ENCODE measurements at places on chromosomes 3 and 15. TPM values are rescaled to one million over a fixed set of nuclear protein-coding genes. Genes with fewer than 3 reads are reported as not detected.

PIERCE2 gene
- total RNA-seq = 4.8 TPM

DNA sequence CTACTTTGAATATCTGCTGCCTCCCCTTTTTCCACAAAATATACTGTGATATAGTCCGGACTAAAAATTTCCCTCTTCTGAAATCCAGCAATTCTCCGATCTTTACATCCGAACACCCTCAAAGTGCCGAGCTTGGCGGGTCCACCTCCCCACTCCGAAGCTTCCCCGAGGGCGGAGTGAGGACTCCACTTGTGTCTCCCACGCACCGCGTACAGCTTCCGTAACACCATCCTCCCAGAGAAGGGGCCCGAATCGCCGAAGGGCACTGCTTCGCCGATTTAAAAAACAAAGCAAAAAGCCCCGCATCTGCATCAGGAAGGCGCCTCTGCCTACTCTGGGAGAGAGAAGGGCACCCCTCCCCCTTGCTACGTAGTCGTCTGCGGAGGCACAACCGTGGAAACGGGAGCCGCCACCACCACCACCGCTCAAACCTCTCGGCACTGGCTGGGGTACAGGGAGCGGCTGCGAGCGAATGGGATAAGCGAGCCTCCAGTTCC, 551 bp downstream of the NCBP2 start:
- H3K27ac ChIP-seq = peak overlapping the region; percentile 92
- peak overlapping the region; percentile 98 for H3K4me3 ChIP-seq
- H3K4me1 ChIP-seq = peaks cover 18% of the 10 kb centered on the region
- DNase-seq = no peak

DNA sequence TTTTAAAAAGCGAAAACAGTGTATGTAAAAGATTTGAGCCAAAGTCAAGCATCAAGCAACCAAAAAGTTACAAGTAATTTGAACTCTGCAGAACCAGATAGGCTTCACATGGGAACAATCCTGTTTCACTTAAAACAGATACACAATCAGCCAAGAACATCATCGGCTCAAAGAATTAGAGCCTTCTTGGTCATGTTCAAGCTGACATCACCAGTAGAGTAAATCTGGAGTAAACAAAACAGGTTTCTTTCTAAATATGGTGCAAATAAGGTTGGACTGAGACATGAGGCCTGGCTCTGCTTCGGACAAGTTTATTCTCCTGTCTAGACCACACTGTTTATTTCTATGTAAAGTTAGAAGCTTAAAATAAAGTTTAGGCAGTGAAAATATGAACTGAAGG, 116.0 kb downstream of the GMNC start:
- no peak overlapping the region for H3K27ac ChIP-seq
- H3K27me3 ChIP-seq = no peaks in the 10 kb centered on the region

DNA sequence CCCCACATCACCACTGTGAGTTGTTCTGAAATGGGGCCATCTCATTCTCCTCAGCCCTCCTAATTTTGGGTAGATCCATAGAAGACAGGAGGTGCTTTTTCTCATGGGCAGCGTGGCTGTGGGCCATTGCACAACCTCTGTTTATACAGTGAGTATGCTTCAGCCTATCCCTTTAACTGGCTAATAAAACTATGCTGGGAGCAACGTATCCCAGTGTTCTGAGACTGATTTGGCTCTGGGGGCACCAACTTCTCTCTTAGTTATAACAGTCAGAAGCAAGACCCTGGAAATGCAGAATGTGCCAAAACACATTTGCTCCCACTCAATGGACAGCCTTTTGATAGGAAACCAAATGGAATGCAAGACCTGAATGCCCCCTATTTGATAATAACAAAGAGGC, 97.1 kb upstream of the ICE2 start:
- H3K36me3 ChIP-seq = no peaks in the 10 kb centered on the region
- peaks cover 14% of the 10 kb centered on the region for H3K4me1 ChIP-seq
- DNase-seq = no peak
- H3K27ac ChIP-seq = no peak overlapping the region
- H3K4me3 ChIP-seq = no peak overlapping the region
- H3K27me3 ChIP-seq = no peaks in the 10 kb centered on the region

DNA sequence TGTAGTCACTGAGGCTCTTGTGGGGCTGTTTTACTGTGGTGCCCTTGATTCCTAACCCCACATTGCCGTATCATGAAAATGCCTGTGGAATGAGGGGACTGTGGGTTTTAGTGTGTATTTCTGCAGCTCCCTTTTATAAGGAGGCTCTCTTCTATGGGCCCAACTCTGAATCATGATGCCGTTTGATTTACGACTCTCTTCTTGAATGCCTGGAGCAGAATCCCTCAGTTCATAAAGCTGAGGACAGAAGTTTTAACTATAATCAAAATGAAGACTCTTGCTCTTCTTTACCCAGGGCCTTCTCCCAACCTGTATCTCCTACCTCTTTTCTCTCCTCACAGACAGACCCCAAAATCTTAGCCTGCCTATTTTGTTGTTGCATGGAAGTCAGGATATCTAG, 109.5 kb downstream of the RARB start:
- DNase-seq = no peak
- H3K27ac ChIP-seq = no peak overlapping the region
- no peaks in the 10 kb centered on the region for H3K27me3 ChIP-seq
- no peaks in the 10 kb centered on the region for H3K36me3 ChIP-seq
- H3K4me1 ChIP-seq = no peaks in the 10 kb centered on the region

DNA sequence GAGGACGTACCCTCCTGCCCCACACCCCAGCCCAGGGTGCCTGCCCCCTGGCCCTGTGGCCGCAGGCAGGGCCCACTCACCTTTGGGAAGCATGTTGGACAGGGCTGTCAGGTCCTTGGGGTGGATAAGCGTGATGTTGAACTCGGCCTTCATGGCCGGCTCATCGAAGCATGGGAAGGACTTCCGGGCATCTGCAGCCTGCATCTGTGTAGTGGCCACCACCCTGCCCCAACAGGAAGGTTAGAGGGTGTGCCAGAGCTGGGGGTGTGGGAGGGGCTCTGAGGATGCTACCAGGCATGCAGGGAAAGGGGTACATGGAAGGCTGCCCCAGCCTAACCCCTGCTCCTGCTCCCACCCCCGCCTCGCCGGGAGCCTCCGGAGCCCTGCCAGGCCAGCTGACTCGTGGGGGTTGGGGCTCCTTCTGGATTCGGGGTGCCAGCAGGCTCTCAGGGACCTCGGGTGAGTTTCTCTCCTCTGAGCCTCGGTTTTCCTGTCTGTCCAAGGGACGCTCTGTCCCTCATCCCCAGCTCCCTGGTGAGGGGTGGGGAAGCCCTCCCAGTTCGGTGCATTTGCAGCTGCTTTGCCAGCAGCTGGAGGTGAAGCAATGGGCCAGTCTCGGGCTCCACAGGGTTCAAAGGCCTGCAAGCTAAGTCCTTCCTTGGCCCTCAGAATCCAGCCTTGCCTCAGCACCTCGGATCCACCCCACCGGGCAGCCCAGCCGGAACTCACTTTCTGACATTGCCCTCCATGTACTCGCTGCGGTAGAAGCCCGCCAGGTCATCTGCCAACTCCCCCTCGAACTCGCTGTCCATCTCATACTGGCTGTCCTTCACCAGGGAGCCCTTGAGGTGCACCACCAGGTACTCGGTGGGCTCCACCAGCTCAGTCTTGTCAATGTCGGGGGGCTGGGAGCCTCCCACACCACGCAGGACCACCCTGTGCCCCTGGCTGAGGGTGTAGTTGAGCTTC, 9.1 kb downstream of the ANPEP start:
- H3K4me3 ChIP-seq = peak overlapping the region; percentile 52
- H3K27ac ChIP-seq = peak overlapping the region; percentile 79
- H3K27me3 ChIP-seq = no peaks in the 10 kb centered on the region
- H3K4me1 ChIP-seq = peaks cover 34% of the 10 kb centered on the region
- H3K36me3 ChIP-seq = peaks cover 5% of the 10 kb centered on the region

GRCh38 chr15:60420203-60420716, 22.5 kb upstream of the ANXA2 start:
- H3K27ac ChIP-seq = no peak overlapping the region
- H3K27me3 ChIP-seq = no peaks in the 10 kb centered on the region
- no peak for DNase-seq
- no peak overlapping the region for H3K4me3 ChIP-seq
- H3K36me3 ChIP-seq = no peaks in the 10 kb centered on the region

DNA sequence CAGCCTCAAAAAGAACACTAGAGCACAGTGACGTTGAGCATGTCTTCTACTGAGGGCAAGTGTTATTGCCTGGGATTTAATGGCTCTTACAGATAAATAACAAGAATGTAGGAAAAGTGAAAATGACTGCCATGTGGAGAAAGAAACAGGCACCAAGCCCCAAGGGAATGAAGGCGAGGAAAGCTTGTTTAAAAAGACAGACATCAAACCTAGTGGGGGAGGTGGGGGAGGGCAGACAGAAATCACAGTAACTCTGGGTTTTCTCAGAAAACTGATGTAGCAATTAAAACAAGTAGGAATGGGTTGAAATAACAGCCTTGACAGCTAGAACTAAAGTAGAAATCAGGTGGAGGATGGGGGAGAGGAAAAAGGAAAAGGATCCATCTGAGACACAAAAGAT, 18.4 kb upstream of the LYZL4 start:
- no peak overlapping the region for H3K4me3 ChIP-seq
- no peaks in the 10 kb centered on the region for H3K27me3 ChIP-seq
- H3K27ac ChIP-seq = no peak overlapping the region
- H3K36me3 ChIP-seq = no peaks in the 10 kb centered on the region
- DNase-seq = no peak

- no peaks in the 10 kb centered on the region for H3K4me1 ChIP-seq
- DNase-seq = no peak
- H3K27me3 ChIP-seq = no peaks in the 10 kb centered on the region
- H3K36me3 ChIP-seq = peaks cover 21% of the 10 kb centered on the region
- no peak overlapping the region for H3K4me3 ChIP-seq
Observed at GRCh38 chr3:114336857-114337256, 43.0 kb downstream of the TIGIT start.

GRCh38 chr3:102741105-102741504, 306.3 kb downstream of the ZPLD1 start:
- H3K36me3 ChIP-seq = no peaks in the 10 kb centered on the region
- no peak overlapping the region for H3K4me3 ChIP-seq
- no peak overlapping the region for H3K27ac ChIP-seq
- no peaks in the 10 kb centered on the region for H3K27me3 ChIP-seq
- DNase-seq = no peak

DNA sequence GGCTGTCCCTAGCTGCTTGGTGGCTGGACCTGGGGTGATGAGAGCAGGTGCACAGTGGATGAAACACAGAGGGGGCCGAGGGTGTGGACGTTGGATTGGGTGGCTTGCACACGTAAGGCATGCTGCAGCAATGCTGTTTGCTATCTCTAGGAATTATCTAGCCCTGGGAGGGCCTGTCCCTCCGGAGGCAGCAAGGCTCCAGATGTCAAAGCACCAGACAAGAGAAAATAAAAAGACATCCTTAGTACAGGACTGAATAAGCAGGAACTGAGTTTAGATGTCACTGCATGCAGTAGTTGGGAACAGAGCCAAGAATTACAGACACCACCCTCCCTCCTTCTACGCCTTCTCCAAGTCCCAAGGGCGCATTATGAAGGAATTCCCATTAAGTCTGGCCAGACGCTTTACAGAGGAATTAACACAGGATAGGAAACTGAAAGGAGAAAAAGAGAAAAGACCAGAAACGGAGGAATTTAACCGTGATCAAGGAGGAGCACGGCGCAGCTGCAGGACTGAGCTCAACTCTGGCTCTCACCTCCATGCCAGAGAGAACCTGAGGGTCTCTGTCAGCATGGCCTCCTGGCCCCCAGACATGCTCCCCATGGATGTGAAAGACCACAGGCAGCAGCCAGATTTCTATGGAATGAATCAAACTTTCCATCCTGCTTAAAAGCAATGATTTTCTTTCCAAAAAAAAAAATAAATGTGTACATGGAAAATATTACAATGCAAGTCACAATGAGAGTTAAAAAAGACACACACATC, 13.8 kb downstream of the ATP10A start:
- no peak for DNase-seq
- no peak overlapping the region for H3K27ac ChIP-seq
- H3K36me3 ChIP-seq = no peaks in the 10 kb centered on the region
- no peaks in the 10 kb centered on the region for H3K4me1 ChIP-seq

DNA sequence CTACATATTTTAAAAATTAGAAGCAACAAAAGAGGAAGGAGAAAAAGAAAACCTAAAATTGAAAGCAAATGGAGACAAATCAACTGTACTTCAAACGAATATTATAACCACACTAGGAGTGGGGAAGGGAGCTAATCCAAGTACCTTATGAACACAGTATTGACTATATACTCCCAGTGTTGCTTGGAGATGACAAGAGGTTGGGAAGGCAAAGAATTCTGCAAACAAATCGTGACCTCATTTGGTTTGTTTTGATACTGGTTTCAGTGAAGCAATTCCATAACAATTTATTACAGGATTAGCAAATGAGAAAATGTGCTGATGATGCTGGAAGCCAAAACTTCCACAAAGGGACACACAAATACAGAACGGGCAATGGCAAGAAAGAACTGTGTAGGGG, 268.1 kb downstream of the ULK4 start:
- H3K36me3 ChIP-seq = no peaks in the 10 kb centered on the region
- H3K27ac ChIP-seq = no peak overlapping the region
- DNase-seq = no peak
- no peaks in the 10 kb centered on the region for H3K27me3 ChIP-seq
- no peak overlapping the region for H3K4me3 ChIP-seq
- peaks cover 16% of the 10 kb centered on the region for H3K4me1 ChIP-seq

DNA sequence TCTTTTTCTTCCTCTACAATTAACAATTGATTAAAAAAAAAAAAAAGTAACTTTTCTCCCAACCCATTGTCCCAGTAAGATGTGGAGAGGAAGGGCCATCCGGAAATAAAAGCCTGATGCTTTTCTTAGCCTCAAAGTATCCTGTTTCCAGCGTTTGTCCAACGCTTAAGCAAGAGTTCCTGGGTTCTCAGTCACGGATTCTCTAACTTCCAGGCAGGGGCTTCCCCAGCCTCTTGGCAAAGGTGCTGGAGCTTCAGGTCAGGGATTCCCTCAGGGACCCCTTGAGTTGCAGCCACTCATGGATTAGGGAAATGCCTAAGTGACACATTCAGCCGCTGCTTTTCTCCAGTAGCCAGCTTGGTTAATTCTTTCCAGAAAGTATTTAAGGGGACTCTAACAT, 22.3 kb upstream of the C2CD4B start:
- H3K36me3 ChIP-seq = no peaks in the 10 kb centered on the region
- H3K4me3 ChIP-seq = no peak overlapping the region
- no peak overlapping the region for H3K27ac ChIP-seq
- no peaks in the 10 kb centered on the region for H3K4me1 ChIP-seq

GRCh38 chr3:157075693-157076420, 84.1 kb downstream of the CCNL1 start:
- no peak overlapping the region for H3K4me3 ChIP-seq
- DNase-seq = no peak
- peaks cover 2% of the 10 kb centered on the region for H3K4me1 ChIP-seq
